Omental fat pad (tissue), 4 donors: ENCODE measurements at places on chromosomes 3 and 15. TPM values are rescaled to one million over a fixed set of nuclear protein-coding genes. Genes with fewer than 3 reads are reported as not detected.

Gene FGD5
- 18.8 TPM for total RNA-seq

GRCh38 chr15:78951841-78952238 is 7.0 kb upstream of the CTSH start:
- DNase-seq = no peak

Gene BRK1
- total RNA-seq = 88.3 TPM

Gene CD276
- total RNA-seq = 48.7 TPM

- DNase-seq = no peak
Measured at GRCh38 chr3:180420016-180420415, 181.9 kb upstream of the TTC14 start.

Gene GOLGA8T
- not detected for total RNA-seq

Gene ZIC1
- total RNA-seq = not detected

DNA sequence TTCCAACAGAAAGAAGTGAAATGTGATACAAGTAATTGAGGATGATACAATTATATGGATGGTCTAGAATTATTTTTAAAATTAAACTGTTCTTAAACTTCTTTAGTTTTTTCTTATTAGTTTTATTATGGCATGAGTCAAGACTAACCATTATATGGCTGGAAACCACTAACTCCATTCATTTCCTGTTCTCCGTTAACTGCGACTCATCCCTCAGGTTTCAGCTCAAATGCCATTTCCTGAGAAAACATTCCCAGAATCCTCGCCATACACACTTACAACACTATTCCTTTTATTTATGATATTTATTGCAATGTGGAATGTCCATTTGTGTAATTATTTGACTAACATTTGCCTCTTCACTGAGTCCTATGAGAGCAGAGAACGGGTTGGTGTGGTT is 394.1 kb downstream of the SOX2 start:
- DNase-seq = no peak

DNA sequence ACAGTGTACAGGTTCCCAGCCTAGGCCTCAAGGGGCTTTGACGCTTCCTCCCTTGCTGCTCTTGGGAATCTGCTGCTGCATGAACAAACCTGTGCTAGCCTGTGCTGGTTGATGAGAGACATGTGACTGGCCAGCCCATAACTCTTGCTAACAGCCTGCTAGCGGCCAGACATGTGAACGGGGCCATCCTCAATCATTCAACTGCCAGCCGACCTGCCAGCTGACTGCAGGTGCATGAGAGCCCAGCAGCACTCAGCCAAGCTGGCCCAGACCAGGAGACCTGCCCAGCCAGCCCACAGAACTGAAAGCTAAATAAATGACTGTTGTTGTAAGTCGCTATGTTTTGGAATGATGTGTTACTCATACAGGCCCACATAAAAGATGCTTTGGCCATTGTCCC is 82.4 kb upstream of the DLG1 start:
- no peak for DNase-seq

Gene FBXL2
- 7.6 TPM for total RNA-seq

GRCh38 chr15:57443486-57443885 is 67.2 kb downstream of the CGNL1 start:
- no peak for DNase-seq

Gene CYP8B1
- 0.19 TPM for total RNA-seq
